ENCODE measurements at places on chromosomes 13 and 19. TPM values are rescaled to one million over a fixed set of nuclear protein-coding genes. Genes with fewer than 3 reads are reported as not detected.

The CD22 gene
- 1.4 TPM for total RNA-seq

The CEBPG gene
- 41.2 TPM for total RNA-seq

The SMIM44 gene
- not detected for total RNA-seq

The RASAL3 gene
- total RNA-seq: not detected

The GARIN5A gene
- 2.2 TPM for total RNA-seq

The SERPINE3 gene
- not detected for total RNA-seq

The CEBPA gene
- 10.2 TPM for total RNA-seq
